Esophagus squamous epithelium (tissue), 5 donors: ENCODE measurements at places on chromosomes 7 and 10.
A peak's percentile ranks its signal among the peaks of the same experiment; 100 is the strongest.

DNA sequence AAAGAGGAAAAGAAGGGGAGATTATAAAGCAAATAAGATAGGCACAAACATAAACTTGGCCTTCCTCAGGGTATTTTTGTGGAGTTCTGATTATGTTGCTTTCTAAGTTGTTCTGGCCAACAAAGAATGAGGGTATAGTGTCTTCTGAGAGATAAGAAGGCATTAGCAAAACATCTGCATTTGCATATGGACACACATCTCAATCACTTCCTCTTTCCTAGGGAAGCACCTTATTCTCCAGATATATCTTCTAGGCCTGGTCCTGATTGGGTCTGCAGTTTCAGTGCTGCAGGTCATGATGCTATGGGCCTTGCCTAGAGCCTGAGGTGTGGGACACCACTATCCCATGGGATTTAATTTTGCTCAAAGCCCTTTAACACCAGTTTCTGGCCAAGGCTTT, 308.8 kb upstream of the PHYHIPL start:
- H3K4me1 ChIP-seq: no peaks in the 10 kb centered on the region
- H3K27ac ChIP-seq: no peak overlapping the region
- no peak overlapping the region for H3K4me3 ChIP-seq
- no peaks in the 10 kb centered on the region for H3K36me3 ChIP-seq
- DNase-seq: no peak
- no peaks in the 10 kb centered on the region for H3K27me3 ChIP-seq

GRCh38 chr7:83210479-83210878, 47.8 kb upstream of the PCLO start:
- H3K4me1 ChIP-seq: no peaks in the 10 kb centered on the region
- no peak overlapping the region for H3K27ac ChIP-seq
- no peaks in the 10 kb centered on the region for H3K27me3 ChIP-seq
- no peak overlapping the region for H3K4me3 ChIP-seq

DNA sequence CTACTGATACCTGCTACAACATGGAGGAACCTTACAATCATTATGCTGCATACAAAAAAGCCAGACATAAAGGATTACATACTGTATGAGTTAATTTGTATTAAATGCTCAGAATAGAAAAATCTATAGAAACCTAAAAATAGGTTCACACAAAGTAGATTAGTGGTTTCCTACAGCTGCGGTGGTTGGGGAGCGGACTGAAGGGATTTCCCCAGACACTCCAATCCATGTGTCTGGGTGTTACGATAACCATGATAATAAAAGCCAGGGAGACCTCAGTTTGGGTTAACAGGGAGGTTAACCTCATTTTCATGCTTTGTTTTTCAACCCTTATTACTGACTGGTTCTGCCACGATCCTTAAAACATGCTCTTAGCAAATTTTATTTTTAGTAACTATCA, 355.9 kb downstream of the KCNMA1 start:
- no peaks in the 10 kb centered on the region for H3K36me3 ChIP-seq
- H3K4me3 ChIP-seq: no peak overlapping the region
- H3K27ac ChIP-seq: no peak overlapping the region
- no peak for DNase-seq
- H3K4me1 ChIP-seq: no peaks in the 10 kb centered on the region
- H3K27me3 ChIP-seq: no peaks in the 10 kb centered on the region

- no peak overlapping the region for H3K4me3 ChIP-seq
- H3K4me1 ChIP-seq: no peaks in the 10 kb centered on the region
- no peaks in the 10 kb centered on the region for H3K36me3 ChIP-seq
- H3K27ac ChIP-seq: no peak overlapping the region
- H3K27me3 ChIP-seq: no peaks in the 10 kb centered on the region
These were observed 202.2 kb downstream of the DNAJB9 start for GRCh38 chr7:108771853-108772252.

DNA sequence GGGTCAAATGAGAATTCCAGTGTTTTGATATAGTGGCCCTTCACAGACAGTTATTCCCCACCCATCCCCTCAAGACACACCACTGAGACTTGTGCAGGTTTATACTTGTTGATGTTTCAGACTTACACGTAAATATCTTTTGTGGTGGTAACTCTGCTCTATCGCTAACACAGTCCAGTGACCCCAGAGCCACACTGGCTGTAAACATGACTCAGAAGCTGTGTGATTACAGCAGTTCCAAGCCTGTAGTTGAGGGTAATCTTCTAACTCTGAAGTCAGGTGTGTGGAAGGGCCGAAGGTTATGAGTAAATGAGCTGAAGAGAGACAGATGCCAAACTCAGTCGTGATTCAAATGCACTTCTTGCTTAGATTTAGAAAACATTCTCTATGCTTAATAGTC, 19.4 kb downstream of the NOBOX start:
- peak overlapping the region; percentile 32 for H3K27ac ChIP-seq
- H3K4me3 ChIP-seq: no peak overlapping the region
- no peak for DNase-seq
- no peaks in the 10 kb centered on the region for H3K4me1 ChIP-seq
- no peaks in the 10 kb centered on the region for H3K27me3 ChIP-seq
- H3K36me3 ChIP-seq: peaks cover 7% of the 10 kb centered on the region

DNA sequence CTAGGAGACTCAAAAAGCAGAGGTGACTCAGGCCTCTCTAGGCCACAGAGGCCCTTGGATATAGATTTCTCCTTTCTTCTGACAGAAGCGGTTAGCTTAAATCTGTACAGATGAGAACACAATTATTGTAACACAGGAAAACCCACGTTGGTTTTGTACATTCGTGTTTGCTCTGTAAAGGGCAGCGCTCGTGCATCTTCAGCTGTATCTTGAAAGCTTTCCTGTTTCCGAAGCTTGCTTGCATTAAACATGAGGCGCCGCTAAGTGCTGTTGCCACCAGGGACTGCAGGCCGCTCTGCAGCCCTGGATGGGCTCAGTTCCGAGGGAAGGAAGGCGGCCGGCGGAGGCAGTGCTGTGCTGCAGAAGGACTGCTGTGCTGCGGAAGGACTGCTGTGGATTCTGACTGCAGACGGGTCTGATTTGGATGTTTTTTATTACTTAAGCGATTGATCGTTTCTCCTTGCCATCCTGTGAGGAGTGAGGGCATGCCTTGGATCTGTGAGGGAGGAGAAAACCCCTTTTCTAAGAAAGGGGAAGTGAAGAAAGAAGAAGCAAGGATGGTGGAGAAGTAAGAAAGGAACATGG, 53.3 kb downstream of the FHIP2A start:
- H3K27ac ChIP-seq: no peak overlapping the region
- no peaks in the 10 kb centered on the region for H3K27me3 ChIP-seq
- H3K36me3 ChIP-seq: no peaks in the 10 kb centered on the region
- DNase-seq: no peak
- H3K4me1 ChIP-seq: peaks cover 11% of the 10 kb centered on the region
- H3K4me3 ChIP-seq: no peak overlapping the region

DNA sequence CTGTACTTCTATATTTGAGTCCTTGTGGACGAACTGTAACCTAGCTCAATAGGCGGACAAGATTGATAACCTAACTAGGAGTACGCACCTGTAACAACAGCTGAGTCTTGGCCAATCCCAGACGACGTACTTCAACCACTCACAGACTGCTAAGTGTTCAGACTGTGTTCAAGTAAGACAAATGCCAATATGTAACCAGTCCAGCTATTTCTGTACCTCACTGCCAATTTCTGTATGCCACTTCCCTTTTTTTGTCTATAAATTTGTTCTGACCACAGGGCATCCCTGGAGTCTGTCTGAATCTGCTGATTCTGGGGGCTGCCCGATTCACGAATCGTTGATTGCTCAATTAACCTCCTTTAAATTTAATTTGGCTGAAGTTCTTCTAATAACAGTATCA, 32.2 kb downstream of the HACD1 start:
- H3K4me3 ChIP-seq: no peak overlapping the region
- no peak for DNase-seq
- H3K27me3 ChIP-seq: no peaks in the 10 kb centered on the region
- H3K27ac ChIP-seq: no peak overlapping the region
